ENCODE measurements at places on chromosomes 3 and 15.

- no peak for DNase-seq
These were observed 10.9 kb downstream of the CTDSPL start for GRCh38 chr3:37872413-37873160.

GRCh38 chr15:57751177-57751800, 44.8 kb downstream of the POLR2M start:
- no peak for DNase-seq

DNA sequence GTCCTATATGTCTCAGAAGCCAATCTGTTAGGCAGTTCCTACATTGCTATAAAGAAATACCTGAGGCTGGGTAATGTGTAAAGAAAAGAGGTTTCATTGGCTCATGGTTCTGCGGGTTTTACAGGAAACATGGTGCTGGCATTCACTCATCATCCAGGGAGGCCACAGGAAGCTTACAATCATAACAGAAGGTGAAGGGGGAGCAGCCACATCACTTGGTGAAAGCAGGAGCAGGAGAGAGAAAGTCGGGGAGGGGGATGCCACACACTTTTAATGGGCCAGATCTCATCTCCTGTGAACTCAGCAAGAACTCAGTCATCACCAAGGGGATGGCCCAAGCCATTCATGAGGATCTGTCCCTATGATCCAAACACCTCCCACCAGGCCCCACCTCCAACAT, 9.1 kb downstream of the SLC49A4 start:
- DNase-seq, result no peak

DNA sequence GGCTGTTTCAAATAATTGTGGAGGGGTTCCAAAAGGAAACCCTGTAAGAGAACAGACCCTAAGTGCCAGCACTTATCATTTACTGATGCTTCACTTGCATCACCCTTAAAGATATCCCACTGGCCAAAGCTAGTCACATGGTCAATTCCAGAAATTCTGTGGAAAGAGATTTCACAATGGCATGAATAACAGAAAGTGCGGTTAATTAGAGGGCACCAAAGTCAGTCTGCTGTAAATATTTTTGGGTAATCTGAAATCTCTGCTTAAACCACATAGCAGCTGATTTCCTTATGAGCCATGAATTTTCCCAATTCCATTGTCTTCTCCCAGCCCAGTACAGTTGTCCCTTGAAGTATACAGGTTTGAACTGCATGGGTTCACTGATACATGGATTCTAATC, 346.1 kb downstream of the SI start:
- no peak for DNase-seq

DNA sequence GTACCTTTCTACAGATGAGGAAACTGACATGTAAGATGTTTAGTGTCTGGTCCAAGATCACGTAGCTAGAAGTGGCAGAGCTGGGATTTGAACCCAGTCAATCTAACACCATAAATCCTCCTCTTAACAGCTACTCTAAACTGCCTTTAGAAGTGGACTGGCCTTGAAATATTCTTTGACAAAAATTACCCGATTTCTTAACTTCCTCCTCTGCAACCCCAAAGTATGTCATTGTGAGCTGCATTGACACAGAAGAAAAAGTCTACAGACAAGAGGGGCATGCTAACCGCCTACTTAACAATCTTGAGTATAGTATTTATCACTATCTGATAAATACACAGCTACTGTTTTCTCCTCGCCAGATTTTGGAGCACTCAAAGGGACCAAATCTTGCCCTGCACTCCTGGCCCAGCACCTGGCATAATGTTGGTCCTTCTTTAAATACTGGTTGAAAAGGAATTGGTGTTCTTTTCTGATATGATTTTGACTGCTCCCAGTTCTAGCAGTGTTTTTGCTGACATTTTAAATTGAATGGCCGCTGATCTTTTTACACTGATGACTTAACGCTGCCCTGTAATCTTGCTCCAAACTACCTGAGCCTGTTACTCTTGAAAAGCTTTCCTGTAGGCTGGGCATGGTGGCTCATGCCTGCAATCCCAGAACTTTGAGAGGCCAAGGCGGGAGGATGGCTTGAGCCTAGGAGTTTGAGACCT, 36.9 kb downstream of the ITPR1 start:
- no peak for DNase-seq

DNA sequence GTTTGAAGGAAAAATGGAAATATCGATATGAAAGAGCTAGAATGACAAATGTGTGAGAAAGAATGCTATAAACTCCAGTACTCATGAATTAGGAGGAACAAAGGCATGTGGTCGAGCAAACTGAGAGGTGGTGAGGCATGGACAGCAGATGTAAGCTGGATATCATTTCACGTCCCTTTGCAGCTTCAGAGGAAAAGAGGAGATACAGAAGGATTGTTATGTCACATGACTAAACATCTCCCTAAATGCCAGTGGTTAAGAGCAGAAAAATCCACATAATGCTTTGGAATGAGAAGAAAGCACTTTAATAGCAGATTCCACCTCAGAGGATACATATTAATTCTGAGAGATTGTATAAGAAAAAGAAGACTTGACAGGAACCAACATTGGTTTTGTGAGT, 248.7 kb downstream of the ZIC4 start:
- DNase-seq, result no peak

- DNase-seq, result no peak
These were observed 142.0 kb upstream of the AGBL1 start for GRCh38 chr15:85937661-85938060.

- peak; percentile 30 for DNase-seq
These were observed 779 bp upstream of the CTNNB1 start for GRCh38 chr3:41198526-41198925.

GRCh38 chr15:51799282-51800252, 29.9 kb upstream of the TMOD3 start:
- DNase-seq, result no peak

- no peak for DNase-seq
These were observed 589 bp upstream of the SENP5 start for GRCh38 chr3:196867155-196867506.

GRCh38 chr15:50786871-50787270, 21.4 kb upstream of the SPPL2A start:
- DNase-seq, result no peak

GRCh38 chr3:38842266-38842965, 26.4 kb upstream of the SCN10A start:
- no peak for DNase-seq

- no peak for DNase-seq
These were observed 2.2 kb downstream of the ALPK3 start for GRCh38 chr15:84819291-84819768.

DNA sequence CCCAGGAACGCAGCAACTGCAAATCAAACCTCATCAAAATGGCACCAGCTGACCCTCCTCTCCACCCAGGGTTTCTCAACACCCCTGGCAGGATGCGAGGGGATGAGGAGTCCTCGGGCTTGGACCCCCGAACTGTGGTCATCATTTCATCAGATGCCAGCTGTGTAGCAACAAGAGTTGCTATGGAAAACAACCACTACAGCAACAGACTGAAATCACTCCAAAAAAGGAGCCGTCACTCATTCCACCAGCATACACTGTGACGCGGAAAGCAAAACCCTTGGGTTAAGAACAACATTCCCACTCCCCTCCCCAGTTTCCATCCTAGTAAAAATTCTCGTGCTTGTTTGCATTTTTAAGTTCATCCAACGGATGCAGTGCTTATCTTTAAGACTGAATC, 40.1 kb downstream of the VGLL4 start:
- DNase-seq, result no peak

DNA sequence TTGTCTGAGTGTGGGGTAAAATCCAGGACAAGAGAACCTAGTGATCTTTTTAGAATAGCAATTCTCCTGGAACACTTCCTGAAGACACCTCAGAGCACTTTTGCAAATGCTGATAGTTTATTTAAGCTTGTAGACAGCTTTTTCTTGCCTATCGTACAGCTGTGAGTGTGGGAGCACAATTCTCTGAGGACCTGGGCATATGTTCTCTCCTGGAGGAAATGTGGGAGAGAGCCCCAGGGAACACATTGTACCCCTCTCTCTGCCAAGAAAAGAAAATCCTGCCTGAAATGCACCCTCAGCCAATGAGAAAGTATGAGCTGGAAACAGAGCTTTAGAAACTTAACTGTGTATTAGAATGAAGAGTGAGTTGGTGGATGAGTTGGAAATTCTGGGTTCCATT, 308.3 kb upstream of the SEMA6D start:
- no peak for DNase-seq

DNA sequence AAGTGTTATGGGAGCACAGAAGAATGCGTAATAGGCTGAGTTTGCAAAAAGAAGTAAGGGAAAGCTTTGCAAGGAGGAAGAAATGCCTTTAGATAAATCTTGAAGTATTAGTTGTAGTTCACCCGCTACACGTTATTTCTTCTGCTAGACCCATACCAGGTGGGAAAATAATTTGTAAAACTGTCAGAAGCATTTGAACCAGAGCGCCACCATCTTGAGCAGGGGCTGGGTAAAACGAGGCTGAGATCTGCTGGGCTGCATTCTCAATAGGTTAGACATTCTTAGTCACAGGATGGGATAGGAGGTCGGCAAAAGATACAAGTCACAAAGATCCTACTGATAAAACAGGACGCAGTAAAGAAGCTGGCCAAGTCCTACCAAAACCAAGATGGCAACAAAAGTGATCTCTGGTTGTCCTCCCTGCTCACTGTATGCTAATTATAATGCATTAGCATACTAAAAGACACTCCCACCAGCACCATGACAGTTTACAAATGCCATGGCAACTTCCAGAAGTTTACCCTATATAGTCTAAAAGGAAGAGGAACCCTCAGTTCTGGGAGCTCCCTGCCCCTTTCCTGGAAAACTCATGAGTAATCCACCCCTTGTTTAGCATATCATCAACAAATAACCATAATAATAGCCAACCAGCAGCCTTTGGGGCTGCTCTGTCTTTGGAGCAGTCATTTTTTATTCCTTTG, 50.0 kb upstream of the ZNF280D start:
- DNase-seq, result no peak

GRCh38 chr3:168531116-168531515, 435.4 kb upstream of the GOLIM4 start:
- DNase-seq, result no peak

GRCh38 chr15:44308889-44309288, 20.4 kb downstream of the GOLM2 start:
- no peak for DNase-seq

- peak; percentile 84 for DNase-seq
These were observed 98.9 kb upstream of the TLE3 start for GRCh38 chr15:70196372-70197316.

GRCh38 chr3:117016378-117016777, 306.8 kb downstream of the TUSC7 start:
- DNase-seq, result no peak

GRCh38 chr3:71585131-71585530, 1.6 kb upstream of the FOXP1 start:
- DNase-seq, result no peak

DNA sequence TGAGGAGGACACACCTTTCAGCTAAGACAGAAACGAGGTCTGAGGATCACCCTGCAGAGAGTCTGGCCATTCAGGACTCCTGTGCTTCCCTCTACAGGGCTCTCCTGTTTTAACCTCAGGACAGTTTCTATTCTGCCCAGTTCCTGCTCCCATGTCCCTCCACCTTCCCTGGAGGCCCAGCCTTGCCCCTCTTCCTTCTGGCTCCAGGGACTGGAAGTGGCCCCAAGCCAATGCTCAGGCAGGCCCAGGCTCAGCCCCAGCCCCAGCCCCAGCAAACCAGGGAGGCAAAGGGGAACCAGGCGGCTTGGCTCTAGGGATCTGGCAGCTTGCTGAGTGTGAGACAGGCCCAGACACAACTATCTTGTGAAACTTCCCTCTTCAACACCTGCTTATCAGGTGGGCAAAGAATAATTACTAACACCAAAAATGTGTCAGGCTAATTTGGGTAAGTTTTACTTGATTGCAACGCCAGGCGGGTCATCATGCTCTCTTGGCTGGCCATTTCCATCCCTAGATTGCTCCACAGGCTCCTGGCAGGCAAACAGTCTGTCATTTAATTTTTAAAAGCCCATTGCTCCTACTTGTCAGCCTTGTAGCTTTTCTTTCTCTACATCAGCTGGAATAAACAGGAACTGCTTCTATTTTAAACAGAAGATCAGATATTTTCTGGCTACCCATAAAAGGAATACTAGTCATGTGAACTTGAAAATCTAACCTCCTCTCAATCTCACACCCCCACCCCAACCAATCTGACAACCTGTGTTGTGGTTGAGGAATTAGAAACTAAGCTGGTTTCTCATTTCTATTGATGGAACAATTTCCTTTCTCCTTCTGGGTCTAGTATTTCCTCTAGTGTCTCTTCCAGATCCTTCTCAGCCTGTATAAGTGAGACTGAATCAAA, 33.5 kb downstream of the UPK1B start:
- no peak for DNase-seq

- no peak for DNase-seq
These were observed 41.2 kb downstream of the PCSK6 start for GRCh38 chr15:101448336-101448735.

GRCh38 chr3:48042071-48042760, 26.0 kb upstream of the MAP4 start:
- no peak for DNase-seq

GRCh38 chr3:61796911-61797310, 235.5 kb downstream of the PTPRG start:
- DNase-seq, result no peak

DNA sequence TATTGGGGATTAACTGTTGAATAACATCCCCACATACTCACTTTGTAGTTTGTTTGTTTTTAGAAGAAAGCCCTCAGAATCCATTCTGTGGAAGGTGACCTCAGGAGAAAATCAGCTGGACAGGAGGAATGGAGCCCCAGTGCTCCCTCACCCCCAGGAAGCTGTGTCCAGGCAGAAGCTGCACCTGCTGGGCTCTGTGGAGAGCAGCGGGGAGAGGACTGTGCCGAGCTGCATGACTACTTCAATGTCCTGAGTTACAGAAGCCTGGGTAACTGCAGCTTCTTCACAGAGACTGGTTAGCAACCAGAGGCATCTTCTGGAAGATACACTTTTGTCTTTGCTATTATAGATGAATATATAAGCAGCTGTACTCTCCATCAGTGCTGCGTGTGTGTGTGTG, 14.0 kb downstream of the TIGIT start:
- no peak for DNase-seq

DNA sequence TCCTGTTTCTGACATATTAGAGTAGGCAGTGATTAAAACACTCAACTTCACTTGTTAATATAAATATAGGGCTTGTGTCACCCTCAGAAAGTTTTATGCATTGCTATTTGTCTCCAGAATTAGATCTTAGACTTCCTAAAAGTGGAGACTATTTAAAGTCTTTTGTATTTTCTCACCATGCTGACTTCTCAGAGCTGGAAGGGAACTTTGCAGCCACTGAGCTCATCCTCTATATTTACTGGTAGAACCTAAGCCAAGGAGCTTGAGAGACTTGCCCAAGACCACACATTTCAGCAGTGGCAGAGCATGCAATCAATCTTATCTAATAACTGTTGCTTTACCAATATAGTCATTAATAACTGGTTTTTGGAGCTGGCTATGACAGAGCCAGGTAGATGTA, 53.2 kb downstream of the STAC start:
- no peak for DNase-seq

- DNase-seq, result no peak
These were observed 329.9 kb upstream of the ROBO1 start for GRCh38 chr3:80097674-80098073.

DNA sequence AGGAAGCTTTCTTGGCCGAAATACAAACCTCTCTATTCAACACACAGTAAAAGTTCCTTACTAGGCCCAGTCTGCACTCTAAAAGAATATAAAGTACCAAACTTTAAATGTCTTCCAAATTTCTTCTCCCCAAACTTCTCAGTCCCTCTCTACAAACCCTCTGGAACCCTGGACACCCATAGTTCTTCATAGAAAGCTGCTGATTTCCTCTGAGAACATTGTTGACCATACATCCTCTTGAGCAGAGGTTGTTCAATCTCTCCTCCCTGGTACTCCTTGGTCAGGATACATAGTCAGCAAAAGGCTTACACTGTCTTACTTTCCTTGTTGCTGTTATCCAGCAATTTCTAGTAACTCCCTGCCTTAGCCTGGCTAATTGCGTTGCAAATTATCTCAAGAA, 3.1 kb upstream of the ACAP2 start:
- no peak for DNase-seq
